ENCODE measurements at places on chromosomes 2 and 18.

DNA sequence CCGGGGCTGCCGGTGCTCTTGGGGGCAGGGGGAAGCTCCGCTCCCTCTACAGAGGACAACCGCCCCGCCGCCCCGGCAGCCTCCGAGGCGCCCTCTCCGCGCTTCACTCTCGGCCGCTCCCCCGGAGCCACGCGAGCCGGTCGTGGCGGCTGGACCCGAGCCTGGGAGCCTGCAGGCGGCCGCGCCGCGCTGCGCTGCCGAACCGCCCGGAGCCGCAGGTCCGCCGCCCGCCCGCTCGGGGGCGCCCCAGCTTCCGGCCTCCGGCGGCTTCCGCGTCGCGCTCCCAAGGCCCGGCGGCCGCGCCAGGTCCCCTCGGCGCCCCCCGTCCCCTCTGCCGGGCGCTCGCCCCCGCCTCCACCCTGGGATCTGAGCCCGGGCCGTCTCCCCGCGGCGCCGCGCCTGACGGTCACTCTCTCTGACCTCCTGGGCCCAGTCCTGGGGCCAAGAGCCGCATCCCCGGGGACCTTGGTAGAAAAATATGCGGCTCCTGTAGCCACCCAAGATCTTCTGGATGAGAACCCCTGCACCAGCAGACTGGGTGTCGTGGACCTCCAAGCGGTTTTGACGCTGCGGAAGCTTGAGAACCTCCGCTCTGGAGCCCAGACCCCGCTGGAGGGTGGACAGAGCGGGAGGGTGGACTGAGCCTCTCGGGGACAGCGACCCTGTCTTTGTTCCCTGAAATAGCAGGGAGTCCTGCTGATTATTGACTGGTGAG is 44.3 kb downstream of the SERTAD2 start:
- peak; percentile 51 for DNase-seq

GRCh38 chr18:38497266-38497665 is 931.7 kb upstream of the CELF4 start:
- no peak for DNase-seq

DNA sequence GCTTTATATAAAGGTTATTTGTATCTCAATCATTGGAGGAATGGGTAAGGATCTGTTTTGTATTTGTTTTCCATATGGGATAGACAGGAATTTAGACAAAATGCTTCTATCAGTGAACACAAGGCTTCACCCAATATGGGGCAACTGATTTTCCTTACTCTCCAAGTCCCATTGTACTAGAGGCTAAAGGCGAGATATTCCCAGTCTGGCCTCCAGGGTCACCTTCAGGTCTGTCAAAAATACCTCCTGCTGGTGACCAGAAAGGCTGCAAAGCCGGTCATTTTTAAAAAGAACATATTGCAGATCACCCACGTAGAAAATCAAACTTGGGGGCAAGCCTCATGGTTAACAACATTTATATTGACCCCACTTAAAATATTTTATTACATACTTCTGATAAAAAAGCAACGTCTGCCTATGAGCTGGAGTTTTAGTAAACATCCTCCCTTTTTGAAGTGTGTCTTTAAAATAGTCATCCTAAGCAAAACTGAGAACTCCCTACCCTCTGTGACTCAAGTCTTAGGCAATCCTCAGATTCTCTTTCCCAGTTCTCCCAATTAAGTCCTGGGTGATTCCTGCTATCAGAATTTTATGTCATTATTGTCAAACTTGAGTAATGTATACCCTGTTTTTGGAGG is 276.6 kb downstream of the MREG start:
- DNase-seq, result no peak

GRCh38 chr2:99697811-99698568 is 208.2 kb upstream of the REV1 start:
- no peak for DNase-seq

- no peak for DNase-seq
Observed at GRCh38 chr2:40177366-40177765, 274.5 kb downstream of the SLC8A1 start.

- no peak for DNase-seq
Observed at GRCh38 chr2:98464772-98465310, 20.2 kb downstream of the INPP4A start.

DNA sequence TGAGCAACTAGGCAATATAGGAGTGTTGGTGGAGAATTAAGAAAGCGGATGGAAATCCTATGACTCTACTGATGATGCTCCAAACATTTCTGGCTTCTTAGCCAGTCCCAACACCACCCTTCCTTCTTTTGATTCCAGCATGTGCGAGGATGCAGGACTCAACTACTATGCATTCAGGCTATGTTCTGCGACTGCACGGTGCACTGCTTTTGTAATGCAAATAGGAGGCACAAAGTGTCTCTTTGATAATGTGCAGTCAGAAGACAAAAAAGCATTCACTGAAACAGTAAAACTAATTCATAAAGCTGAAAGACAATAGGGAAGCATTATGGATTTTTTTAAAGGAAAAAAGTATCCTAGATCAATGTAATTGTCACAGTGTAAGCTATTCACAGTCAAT is 106.7 kb downstream of the MEIS1 start:
- DNase-seq, result no peak

GRCh38 chr18:47203626-47204464 is 27.7 kb upstream of the IER3IP1 start:
- no peak for DNase-seq

- no peak for DNase-seq
Observed at GRCh38 chr2:197265924-197266323, 44.7 kb downstream of the ANKRD44 start.

GRCh38 chr18:8816816-8817215 is 111.5 kb downstream of the MTCL1 start:
- no peak for DNase-seq

DNA sequence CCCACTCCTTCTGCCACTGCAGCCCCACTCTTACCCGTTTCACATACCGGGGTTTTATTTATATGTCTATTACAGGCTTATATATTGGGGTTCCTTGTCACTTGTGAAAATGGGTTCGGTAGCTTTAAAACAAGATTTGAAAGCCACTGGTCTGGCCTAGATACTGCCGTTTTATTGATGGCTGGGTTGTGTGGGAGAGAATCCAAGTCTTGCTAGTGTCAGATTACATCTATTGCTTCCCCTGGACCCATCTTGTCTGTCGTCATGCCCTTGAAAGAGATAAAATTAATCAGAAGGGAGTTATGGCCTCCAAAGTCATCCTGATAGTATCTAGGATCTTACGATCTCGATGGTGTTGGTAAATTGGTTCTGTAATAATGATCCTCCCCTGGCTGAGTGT is 79.4 kb downstream of the EIPR1 start:
- no peak for DNase-seq

DNA sequence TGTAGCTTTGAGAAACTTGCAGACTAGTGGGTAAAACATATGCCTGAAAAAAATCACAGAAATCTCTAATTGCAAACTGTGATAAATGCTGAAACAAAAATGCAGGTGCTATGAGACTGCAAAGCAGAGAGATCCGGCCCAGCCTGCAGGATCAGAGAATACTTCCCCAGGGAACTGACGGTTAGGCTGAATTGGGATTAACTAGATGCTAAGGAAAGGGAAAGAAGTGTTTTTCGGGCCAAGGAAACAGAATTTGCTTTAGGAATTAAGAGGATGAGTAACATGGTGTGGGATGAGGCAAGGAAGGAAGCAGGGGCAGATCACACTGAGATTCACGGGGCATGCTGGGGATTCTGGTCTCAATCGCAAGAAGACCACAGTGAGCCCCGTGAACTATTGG is 71.5 kb downstream of the OSBPL6 start:
- no peak for DNase-seq

- no peak for DNase-seq
Observed at GRCh38 chr18:49168281-49168985, 217.7 kb upstream of the SMAD7 start.

DNA sequence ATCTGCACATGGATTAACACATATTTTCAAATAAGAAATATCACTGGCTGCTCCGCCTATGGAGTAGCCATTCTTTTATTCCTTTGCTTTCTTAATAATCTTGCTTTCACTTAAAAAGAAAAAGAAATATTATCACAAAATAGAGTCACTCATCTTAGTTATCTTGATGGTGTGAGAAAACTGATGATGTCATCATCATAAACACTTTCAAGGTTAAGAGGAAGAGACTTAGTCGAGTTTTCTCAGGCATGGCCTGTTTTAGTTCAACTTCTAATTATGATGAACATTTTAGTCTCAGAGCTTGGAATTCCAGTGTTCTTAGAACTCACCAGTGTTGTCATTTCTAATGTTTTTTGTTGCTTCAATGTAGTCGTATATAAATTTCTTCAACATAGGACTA is 506.1 kb downstream of the PTPRM start:
- DNase-seq, result no peak

- DNase-seq, result no peak
Observed at GRCh38 chr2:3046170-3046865, 331.3 kb downstream of the EIPR1 start.

DNA sequence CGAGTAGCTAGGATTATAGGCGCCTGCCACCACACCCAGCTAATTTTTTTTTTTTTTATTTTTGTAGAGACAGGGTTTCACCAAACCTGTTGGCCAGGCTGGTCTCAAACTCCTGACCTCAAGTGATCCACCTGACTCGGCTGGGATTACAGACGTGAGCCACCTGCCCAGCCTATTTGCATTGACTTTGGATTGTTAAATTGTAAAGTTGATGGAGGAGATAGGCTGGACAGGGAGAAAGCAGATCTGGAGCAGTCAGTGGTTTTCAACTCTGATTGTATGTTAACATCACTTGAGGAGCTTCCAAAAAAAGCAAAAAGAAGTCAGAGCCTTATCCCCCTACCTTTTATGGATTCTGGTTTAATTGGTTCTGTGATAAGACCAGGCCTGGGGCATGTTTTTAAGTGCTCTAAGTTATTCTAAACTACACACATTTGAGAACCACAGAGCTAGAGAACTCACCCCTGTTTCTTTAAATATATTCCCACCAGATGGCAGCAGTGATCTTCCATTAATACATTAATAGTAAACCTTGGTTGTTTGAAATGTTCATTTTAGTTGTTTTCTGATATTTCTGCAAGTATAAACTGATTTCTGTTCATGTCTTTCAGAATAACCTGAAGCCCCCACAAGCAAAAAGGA is 7.5 kb downstream of the C2orf49 start:
- no peak for DNase-seq

- DNase-seq, result no peak
Observed at GRCh38 chr2:226220511-226220910, 579.1 kb downstream of the IRS1 start.

- DNase-seq, result no peak
Observed at GRCh38 chr18:2894131-2894840, 47.5 kb downstream of the EMILIN2 start.

GRCh38 chr2:36287363-36288275 is 68.0 kb upstream of the CRIM1 start:
- DNase-seq, result no peak

DNA sequence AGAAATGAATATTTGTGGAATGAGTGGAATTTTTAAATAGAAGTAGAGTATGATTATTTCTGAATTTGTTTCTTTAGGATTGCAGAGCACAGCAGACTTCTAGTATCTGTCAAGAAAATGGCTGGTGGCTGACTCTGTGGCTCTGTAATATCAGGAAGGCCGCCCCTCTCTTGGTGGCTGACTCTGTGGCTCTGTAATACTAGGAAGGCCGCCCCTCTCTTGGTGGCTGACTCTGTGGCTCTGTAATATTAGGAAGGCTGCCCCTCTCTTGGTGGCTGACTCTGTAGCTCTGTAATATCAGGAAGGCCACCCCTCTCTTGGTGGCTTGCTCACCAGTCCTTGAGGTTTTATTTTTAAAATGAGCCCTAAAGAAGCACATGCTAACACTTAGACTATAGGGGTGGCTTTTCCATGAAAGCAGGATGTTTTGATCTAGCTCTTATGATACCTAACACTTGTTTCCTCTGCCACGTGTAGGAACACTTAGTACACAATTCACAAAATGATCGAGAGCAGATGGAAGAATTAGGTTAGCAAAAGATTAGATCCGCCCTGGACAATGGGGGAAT is 85.1 kb upstream of the TTC39C start:
- DNase-seq, result no peak

DNA sequence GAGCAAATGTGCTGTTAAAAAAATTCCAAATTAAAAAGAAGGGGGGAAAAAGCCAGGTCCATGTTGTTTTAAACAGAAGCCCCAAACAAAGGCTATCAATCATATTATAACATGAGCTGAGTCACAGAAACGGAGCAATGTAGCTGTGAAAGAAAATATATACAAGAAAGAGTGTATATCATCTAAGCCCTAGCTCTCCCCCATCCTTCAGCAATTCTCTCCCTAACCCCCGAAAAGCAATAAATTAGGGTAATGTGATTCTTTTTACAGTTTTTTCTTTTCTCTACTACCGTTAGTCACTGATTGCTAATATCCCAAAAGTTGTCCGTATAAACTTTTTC is 25.3 kb downstream of the FEZ2 start:
- DNase-seq, result no peak

DNA sequence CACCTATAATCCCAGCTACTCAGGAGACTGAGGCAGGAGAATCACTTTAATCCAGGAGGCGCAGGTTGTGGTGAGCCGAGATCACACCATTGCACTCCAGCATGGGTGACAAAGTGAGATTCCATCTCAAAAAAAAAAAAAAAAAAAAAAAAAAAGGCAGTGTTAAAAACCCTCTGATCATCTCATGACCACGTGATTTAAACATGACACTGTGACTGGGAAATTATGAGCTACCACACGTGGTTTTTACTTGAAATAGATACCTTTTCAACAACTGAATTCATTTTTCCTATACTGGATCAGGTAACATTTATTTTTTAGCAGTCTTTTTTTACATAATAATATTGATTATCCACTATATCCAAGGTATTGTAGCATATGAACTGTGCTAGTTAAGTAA is 102.7 kb downstream of the PTRHD1 start:
- no peak for DNase-seq

DNA sequence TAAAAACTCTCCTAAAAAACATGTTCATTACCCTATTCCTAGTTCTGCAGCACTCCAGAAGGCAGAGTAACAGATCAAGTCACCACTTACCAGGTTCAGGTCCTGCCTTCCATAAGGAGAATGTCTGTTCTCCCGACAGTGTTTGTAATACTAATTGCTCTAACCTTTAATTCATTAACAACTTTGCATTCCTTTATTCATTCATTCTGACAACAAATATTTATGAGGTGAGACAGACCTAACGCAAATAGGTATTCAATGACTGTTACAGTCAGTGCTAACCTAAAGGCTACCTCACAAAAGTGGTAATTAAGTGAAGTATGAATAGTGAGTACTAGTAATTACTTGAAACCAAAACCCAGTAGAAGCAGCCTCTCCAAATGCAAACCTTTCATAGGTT is 224.0 kb downstream of the AFF3 start:
- DNase-seq, result no peak

All from T-helper 1 cell (primary cell).